ENCODE measurements at places on chromosomes 12 and 14. TPM values are rescaled to one million over a fixed set of nuclear protein-coding genes. Genes with fewer than 3 reads are reported as not detected.
A peak's percentile ranks its signal among the peaks of the same experiment; 100 is the strongest.

DNA sequence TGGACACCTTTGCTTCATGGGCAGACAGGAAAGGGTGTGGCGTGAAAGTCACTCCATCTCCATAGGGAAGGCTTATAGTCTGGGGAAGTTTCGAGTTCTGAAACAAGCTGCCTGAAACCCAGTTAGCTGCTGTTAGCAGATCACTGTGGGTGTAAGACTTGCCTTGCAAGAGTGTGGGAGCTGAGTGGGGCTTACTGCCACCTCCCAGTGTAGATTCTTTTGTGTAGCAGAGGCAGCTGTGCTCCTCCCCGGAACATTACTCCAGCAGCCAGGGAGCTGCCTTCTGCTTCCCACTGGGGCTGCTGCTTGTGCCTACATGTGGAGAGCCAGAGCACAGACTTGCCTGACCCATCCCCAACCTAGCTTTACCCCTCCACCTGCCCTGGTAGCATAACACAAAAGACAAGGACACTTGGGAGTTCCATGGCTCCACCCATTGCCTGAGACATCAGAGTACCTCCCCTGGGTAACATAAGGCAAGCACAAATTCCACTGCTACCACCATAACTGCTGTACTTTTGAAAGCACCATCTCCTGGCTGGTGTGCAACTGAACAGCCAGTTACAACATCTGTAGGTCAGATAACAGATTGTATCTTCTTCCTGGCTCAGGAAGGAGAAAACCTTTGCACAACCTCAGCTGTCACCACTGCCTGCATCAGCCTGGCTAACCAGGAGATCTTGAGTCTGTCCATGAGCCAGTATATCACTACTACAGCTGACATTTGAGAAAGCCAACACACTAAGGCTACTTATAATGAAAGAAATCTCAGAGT, 69.5 kb downstream of the ADAMTS20 start:
- no peaks in the 10 kb centered on the region for H3K27me3 ChIP-seq
- no peaks in the 10 kb centered on the region for H3K4me1 ChIP-seq
- no peak overlapping the region for H3K4me3 ChIP-seq
- H3K27ac ChIP-seq: no peak overlapping the region

GRCh38 chr12:107079172-107080011, 14.0 kb downstream of the CRY1 start:
- no peak for DNase-seq
- no peak overlapping the region for H3K27ac ChIP-seq
- peaks cover 7% of the 10 kb centered on the region for H3K36me3 ChIP-seq
- no peaks in the 10 kb centered on the region for H3K27me3 ChIP-seq

DNA sequence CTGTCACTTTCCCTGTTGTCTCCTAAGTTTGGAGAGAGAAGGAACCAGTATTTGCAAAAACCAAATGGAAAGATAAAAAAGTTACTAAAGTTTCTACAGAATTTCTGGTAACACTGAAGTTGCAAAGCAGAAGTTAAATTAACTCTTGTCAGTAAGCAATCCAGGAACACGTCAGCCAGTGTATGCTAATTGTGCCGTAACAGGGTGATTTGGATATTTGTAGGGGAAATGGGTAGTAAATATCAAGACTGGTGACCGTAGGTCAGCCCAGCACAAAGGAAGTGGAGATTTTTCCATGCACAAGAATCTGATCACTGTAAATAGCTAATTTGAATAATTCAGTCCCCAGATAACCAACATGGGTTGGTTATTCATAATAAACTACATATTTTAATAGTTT, 2.3 kb downstream of the CDKN1B start:
- H3K4me3 ChIP-seq: peak overlapping the region; percentile 98
- H3K36me3 ChIP-seq: peaks cover 64% of the 10 kb centered on the region
- no peak for DNase-seq
- H3K27ac ChIP-seq: peak overlapping the region; percentile 98

GRCh38 chr14:42421377-42422078, 814.9 kb downstream of the LRFN5 start:
- DNase-seq: no peak
- H3K36me3 ChIP-seq: no peaks in the 10 kb centered on the region

The LUM gene
- not detected for total RNA-seq

The STON2 gene
- total RNA-seq: 0.34 TPM

Measured in activated CD4-positive, alpha-beta memory T cell treated with anti-CD3 and anti-CD28 coated beads for 36 hours (primary cell).